ENCODE measurements at places on chromosomes 12 and 14. TPM values are rescaled to one million over a fixed set of nuclear protein-coding genes. Genes with fewer than 3 reads are reported as not detected.

PARPBP gene
- total RNA-seq = 28.1 TPM

MSI1 gene
- 1.4 TPM for total RNA-seq

GRCh38 chr14:100867631-100868315 lies 35.7 kb downstream of the RTL1 start:
- no peak for DNase-seq
- no peak overlapping the region for H3K4me3 ChIP-seq
- no peak overlapping the region for H3K27ac ChIP-seq
- peaks cover 14% of the 10 kb centered on the region for H3K4me1 ChIP-seq

DNA sequence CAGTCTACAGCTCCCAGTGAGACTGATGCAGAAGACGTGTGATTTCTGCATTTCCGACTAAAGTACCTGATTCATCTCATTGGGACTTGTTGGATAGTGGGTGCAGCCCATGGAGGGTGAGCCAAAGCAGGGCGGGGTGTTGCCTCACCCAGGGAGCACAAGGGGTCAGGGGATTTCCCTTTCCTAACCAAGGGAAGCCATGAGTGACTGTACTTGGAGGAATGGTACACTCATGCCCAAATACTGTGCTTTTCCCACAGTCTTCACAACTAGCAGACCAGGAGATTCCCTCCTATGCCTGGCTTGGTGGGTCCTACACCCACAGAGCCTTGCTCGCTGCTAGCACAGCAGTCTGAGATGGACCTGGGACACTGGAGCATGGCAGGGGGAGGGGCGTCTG lies 21.0 kb upstream of the ABCC9 start:
- H3K4me3 ChIP-seq = no peak overlapping the region
- no peak overlapping the region for H3K27ac ChIP-seq
- H3K27me3 ChIP-seq = no peaks in the 10 kb centered on the region
- H3K4me1 ChIP-seq = no peaks in the 10 kb centered on the region

- peaks cover 4% of the 10 kb centered on the region for H3K4me1 ChIP-seq
- H3K27ac ChIP-seq = no peak overlapping the region
- no peaks in the 10 kb centered on the region for H3K27me3 ChIP-seq
- H3K36me3 ChIP-seq = no peaks in the 10 kb centered on the region
- no peak overlapping the region for H3K4me3 ChIP-seq
- DNase-seq = no peak
Measured at GRCh38 chr12:17278946-17279345, 673.0 kb upstream of the LMO3 start.

DNA sequence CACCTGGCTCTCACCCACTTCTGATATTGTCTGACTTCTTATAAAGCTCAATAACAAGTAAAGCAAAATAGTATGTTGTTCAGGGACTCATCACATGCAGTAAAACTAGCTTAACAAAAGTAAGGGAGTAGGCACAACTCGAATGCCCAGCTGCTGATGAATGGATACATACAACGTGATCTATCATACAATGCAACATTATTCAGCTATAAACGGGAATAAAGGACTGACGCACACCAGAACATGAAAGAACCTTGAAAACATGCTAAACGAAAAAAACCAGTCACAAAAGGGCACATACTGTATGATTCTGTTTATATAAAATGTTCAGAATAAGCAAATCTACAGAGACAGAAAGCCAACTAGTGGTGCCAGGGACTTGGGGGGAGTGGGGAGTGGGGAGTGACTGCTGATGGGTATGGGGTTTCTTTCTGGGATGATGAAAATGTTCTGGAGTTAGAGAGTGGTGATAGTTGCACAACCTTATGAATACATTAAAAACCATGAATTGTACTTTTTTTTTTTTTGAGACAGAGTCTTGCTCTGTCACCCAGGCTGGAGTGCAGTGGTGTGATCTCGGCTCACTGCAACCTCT lies 11.1 kb downstream of the PLBD2 start:
- H3K27me3 ChIP-seq = no peaks in the 10 kb centered on the region
- no peak overlapping the region for H3K4me3 ChIP-seq
- DNase-seq = no peak
- no peak overlapping the region for H3K27ac ChIP-seq
- H3K36me3 ChIP-seq = peaks cover 10% of the 10 kb centered on the region

CD4 gene
- total RNA-seq = not detected

ZFHX2 gene
- total RNA-seq = 3.7 TPM

GRCh38 chr12:94614288-94614721 lies 36.1 kb downstream of the TMCC3 start:
- DNase-seq = no peak
- peaks cover under 1% of the 10 kb centered on the region for H3K27me3 ChIP-seq
- no peak overlapping the region for H3K4me3 ChIP-seq
- no peaks in the 10 kb centered on the region for H3K36me3 ChIP-seq

GRCh38 chr14:32512348-32512747 lies 183.2 kb downstream of the AKAP6 start:
- no peaks in the 10 kb centered on the region for H3K27me3 ChIP-seq
- no peak overlapping the region for H3K4me3 ChIP-seq

SLC25A21 gene
- 1.4 TPM for total RNA-seq

DNA sequence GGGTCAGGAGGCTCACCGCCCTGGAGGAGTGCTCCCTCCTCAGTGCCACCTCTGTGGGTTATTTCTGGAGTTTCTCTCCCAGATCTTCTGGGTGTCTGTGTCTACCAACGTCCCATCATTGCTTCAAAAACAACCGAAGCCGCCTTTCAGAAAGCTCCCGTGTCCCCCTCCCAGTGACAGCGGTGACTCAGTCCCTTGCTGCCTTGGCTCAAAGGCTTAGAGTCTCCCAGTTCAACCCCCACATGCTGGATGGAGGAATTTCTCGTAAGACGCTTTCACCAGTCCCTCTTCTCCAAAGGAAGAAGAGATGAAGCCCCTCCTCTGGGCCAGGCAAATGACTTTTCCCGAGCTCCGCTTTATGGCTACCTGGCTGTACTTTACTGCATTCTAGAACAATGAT lies 146.6 kb downstream of the RBM19 start:
- no peak for DNase-seq
- no peaks in the 10 kb centered on the region for H3K27me3 ChIP-seq
- no peak overlapping the region for H3K27ac ChIP-seq
- no peaks in the 10 kb centered on the region for H3K36me3 ChIP-seq
- H3K4me1 ChIP-seq = peaks cover 7% of the 10 kb centered on the region

NTF3 gene
- total RNA-seq = not detected

- no peak overlapping the region for H3K4me3 ChIP-seq
- no peak overlapping the region for H3K27ac ChIP-seq
- H3K36me3 ChIP-seq = no peaks in the 10 kb centered on the region
- DNase-seq = no peak
- H3K4me1 ChIP-seq = peaks cover 21% of the 10 kb centered on the region
- no peaks in the 10 kb centered on the region for H3K27me3 ChIP-seq
Measured at GRCh38 chr12:104012331-104012730, 37.7 kb downstream of the GLT8D2 start.
